ENCODE measurements at places on chromosomes 4 and X.
A peak's percentile ranks its signal among the peaks of the same experiment; 100 is the strongest.

GRCh38 chr4:26020083-26020668 lies 106.2 kb downstream of the SMIM20 start:
- DNase-seq, result peak; percentile 38

- DNase-seq, result no peak
Measured at GRCh38 chr4:36990128-36990872, 254.2 kb upstream of the NWD2 start.

GRCh38 chrX:12309040-12309743 lies 170.9 kb downstream of the FRMPD4 start:
- DNase-seq, result no peak

- no peak for DNase-seq
Measured at GRCh38 chrX:20063716-20064351, 52.9 kb downstream of the MAP7D2 start.

DNA sequence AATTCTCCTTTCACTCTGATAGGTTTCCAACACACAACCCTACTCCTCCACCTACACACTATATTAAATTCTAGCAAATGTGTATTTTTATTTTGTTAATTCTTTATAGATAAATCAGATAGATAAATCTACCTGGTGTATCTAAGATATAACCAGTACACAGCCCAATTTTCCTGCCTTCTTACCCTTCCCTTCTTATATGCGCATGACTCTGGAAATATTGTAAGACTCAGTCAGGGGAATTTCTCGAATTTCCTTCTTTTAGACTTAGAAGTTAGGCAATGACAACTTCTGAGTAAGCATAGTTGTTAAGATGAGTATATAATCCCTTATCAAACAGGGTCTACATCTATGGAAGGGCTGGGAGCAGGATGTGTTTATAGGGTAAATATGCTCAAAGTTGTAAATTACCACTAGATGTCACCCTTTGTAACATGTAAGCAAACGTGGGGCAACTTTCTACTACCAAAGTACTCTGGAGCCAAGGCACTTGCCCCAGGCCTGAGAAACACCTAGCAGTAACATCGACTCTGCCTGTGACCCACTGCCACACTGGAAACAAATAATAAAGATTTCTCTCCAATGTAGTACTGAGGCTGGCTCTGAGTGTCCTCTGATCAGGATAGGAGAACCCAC lies 444.7 kb downstream of the IQCM start:
- peak; percentile 53 for DNase-seq

GRCh38 chr4:110897784-110898183 lies 274.9 kb upstream of the PITX2 start:
- no peak for DNase-seq

DNA sequence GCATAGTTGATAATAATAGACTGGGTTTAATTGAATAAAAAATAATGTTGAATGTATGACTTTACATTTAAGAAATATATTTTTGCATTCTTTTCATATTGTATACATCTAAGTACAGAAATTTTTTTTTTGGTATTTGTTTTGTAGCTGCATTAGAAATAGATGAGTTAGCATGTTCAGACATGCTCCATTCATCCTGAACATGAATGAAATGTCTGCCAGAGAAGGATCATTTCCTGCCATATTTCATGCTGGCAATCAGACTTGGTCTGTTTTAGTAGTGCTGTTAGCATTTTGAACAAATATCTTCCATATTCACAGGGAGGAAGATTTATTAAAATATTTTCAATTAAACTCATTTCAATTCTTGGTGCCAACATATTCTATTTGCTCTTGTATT lies 98.9 kb downstream of the FRMPD4 start:
- DNase-seq, result no peak

DNA sequence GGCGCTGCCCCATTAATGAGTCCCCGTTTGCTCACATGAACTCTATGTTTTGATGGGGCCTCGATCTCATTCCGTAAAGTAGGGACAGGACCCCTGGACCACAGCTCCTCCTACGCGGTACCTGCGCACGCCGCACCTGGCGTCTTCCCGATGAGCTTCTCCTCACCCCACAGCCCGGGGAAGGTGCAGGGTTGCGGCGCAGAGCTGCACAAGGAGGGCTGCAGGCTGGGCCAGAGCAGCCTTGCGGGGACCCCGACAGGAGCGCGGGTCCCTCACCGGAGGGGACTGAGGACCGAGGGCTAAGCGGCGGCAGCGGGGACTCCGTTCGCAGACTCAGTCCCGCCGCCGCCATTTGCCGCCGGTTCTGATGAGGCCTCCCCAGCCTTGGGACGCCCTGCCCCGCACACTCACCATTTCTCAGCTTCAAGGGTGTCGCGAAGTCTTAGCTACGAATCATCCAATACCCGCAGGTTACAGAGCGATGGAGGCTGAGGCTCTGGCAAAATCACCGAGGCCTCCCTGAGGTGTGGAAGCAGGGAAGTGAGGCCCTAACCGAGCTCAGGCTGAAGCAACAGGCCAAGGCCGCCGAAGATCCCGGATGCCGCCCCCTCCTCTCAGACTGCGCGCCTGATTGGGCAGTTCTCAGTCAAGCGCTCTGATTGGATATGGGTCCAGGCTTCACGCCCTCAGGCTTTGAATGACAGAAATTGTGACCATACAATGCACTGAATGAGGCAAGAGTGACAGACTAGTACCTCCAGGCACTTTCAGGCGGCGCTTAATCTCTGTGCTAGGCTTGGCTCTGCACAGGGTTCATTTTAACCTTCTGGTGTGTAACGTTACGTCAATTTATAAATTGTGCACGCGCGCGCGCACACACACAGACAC lies 25.1 kb downstream of the ZNF721 start:
- DNase-seq, result peak; percentile 99

DNA sequence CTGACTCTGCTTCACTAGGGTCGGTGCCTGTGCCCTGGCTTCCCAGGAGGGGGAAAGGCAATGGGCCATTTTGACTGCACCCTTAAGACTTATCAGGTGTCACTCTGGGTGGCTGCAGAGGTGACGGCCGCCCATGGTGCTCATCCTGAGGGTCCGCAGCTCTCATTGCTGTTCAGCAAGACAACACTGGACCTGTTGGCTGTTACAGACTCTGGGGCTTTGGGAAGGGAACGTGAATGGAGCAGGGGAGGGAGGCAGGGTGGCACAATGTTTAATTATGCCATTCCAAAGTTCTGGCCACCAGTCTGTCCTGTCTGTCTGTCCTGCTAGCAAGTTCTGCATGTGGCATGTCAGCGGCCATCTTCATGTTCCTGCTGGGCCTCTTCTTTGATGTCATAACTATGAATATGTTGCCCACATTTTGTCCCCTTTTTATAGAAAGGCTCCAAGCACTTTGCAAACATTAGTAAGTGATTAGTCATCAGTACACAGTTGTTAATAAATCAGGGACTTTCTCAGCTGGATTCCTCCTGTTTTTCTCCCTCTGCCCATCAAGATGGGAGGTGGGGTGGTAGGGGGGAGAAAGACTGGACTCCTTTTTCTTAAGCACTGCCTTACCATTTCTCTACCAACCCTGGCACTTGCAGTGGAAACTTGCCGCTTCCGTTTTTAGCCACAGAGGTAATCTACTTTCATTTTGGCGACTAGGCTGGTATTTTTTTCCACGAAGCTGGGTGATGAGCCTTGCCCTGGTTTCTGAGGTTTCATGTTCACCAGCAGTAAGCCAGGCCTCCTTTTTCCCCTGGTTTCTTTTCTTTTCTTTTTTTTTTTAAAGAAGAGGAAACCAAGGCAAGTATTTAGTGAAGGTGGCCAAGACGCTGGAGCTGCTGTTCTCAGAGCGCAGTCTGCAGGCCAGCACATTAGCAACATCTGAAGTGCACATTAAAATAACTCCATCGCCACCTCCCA lies 88.6 kb upstream of the TRIM2 start:
- peak; percentile 81 for DNase-seq

- no peak for DNase-seq
Measured at GRCh38 chr4:76386566-76387305, 34.2 kb downstream of the CCDC158 start.

GRCh38 chrX:28998609-28999135 lies 411.4 kb downstream of the IL1RAPL1 start:
- DNase-seq, result peak; percentile 4

DNA sequence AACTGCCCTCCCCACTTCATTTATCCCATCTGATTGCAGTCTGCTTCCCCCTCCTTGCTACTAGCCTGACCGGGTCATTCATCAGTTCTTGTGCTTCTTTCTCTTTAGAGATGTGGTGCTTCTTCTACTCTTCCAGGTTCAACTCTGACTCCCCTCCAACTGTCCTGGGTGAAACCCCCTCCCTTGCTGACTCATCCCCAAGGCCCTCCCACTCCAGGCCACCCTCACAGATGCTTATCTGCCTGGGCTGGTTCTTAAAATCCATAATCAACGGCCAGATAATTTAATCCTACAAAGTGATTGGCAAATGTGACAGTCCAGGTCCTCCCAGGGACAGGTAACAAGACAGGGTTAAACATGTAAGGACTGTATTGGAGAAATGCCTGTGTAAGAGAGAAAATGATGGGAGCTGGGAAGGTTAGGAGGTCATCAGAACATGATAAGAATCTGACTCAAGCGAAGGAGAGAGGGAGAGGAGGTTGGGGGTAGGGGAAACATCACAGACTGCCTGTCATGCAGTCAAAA lies 182.8 kb upstream of the C1QTNF7 start:
- no peak for DNase-seq

DNA sequence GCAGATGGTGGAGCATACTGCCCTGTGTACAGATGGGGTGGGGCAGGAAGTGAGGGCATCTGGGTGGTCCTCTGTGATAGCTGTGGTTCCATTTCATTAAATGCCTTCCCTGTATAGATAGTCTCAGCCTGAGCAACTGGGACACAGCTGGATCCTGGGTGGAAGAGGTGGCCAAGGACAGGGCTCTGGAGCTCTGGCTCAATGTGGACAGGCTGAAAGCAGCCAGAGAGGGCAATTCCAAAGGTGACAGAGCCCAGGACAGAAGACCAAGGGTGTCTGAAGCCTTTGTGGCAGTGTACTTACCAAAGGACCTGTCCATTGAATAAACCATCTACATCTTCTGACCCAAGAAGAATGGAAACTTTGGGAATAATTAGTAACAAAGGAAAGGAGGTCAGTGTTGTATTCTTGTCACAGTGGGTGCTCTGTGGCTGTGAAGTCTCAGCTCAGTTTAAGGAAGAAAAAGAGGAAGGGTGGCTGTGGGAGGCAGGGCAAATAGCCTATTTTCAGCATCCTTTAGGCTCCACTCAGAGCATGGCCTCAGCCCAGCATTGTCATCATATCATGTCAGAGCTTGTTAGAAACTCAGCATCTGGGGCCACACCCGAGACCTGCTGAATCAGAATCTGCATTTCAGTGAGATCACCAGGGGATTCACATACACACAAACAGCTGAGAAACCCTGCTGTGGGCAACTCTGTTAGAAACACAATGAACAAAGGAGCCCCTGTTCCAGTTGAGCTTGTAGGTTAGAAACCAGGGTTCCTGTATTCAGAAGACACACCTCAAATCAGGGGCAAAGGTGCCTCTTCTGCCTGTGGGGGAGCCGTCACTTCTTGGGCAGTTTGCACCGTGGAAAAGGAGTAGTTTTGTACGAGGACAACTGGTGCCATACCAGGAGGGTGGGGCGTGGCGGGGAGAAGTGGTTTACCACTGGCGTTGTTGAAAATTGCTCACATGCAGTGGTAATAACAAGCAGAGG lies 168.6 kb downstream of the PTTG2 start:
- no peak for DNase-seq

- no peak for DNase-seq
Measured at GRCh38 chr4:3305610-3306371, 13.0 kb downstream of the RGS12 start.

DNA sequence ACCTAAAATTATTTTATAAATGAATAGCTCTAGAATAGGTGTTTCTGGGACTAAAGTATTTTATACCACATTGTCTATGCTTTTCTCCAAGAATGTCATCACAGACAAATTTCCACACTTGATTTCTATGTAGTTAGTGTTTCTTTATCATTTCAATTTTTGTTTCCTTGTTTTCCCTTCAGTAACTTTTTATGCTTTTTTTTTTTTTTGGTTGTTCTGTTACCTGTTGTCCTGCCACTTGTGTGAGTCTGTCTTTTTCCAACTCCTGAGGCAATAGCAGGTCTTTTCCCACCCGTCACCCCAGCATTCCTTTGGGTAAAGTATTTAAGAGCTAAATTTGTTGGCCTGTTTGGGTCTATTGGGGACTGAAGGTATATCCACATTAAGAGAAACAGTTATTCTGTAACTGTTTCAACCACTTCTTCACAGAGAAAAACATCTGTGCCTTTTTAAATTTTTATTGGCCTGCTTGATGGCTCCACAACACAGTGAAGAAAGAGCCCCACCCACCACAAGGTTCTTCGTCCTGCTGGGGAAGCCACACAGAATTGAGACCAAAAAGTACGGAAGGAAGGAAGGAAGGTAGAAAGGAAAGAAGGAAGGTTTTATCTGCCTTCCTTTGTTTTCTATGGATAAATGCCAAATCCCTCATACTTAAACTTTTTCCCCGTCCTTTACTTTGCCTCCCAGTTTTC lies 17.7 kb upstream of the GPC3 start:
- DNase-seq, result no peak

DNA sequence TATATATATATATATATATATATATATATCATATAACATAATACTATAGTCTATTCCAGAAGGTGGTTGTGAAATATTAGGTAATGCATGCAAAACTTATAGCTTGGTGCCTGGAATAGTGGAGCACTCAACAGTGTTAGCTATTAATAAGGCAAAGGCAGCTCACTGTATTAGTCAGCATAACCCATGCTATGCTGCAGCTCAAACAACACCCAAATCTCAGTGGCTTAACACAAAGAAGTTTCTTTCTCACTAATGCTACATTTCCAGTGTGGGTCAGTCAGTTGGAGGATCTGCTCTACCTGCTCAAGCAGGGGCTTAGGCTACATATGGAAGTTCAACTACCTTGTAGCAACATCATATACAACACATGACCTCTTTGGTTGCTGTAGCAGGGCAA lies 5.2 kb upstream of the RPGR start:
- no peak for DNase-seq

GRCh38 chr4:138290805-138291204 lies 48.7 kb upstream of the SLC7A11 start:
- no peak for DNase-seq

DNA sequence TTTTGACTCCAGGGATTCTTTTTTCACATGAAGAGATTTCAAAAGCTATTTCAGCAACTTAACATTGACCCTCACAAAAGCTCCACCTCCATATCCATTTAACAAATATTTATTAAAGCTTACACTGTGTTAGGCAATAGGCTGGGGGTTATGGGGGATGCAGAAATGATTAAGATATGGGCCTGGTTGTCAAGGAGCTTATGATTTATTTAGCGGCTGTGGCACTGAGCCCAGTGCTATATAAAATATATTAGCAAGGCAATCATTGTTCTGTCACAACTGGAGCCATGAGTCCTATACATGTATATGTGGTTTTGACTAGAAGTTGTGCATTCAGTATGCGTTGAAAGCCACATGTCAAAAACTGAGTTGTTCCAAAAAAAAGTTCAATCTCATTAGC lies 131.1 kb downstream of the GPC3 start:
- DNase-seq, result peak; percentile 4

DNA sequence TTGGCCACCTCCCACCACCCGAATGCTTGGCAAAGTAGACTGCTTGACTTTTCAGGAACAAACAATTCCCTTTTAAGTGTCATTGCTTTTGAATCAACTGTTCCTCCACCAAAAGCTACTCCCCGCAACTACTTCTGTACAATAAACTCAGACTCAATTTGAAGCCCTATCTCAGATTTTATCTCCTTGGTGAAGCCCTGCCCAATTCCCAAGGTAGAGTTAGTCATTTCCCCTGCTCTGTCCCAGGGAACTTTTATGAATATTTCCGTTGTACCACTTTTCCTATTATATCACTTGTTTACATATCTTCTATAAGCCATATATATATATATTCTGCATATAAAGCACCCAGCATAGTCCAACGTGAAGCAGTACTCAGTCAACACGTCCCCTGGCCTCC lies 102.8 kb downstream of the C4orf51 start:
- DNase-seq, result no peak
